ENCODE measurements at places on chromosomes 2 and 18.

DNA sequence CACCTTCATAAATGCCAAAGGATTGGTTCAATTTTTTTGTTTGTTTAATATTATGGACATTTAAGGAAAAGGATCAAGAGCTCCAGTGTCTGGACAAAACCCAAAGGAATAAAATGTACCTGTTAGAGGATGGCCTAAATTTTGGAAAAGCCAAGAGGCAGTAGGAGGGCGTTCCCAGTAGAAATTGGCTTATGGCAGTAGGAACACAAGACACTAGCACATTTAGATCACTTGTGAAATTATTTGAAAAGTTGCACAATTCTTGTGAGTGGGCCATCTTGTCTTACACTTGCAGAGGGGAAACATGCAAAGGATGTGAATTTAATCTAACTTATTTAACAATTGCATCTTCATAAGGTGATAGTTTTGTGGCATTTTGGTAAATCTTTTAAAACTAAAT, 3.2 kb downstream of the BZW1 start:
- DNase-seq: no peak

GRCh38 chr2:21544392-21544791, 420.6 kb downstream of the TDRD15 start:
- no peak for DNase-seq

DNA sequence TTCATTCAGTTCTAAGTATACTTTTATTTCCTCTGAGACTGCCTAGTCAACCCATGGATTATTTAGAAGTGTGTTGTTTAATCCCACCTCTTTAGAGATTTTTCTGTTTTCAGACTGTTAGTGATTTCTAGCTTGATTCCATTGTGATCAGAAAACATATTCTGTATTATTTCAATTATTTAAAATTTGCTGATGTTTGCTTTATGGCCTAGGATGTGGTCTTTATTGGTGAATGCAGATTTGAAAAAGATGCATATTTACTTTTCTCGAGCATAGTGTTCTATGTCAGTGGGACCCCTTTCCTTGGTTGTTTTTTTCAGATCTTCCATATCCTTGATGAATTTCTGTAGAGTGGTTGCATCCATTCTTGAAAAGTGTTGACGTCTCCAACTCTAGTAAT, 487.2 kb upstream of the HS6ST1 start:
- DNase-seq: no peak

DNA sequence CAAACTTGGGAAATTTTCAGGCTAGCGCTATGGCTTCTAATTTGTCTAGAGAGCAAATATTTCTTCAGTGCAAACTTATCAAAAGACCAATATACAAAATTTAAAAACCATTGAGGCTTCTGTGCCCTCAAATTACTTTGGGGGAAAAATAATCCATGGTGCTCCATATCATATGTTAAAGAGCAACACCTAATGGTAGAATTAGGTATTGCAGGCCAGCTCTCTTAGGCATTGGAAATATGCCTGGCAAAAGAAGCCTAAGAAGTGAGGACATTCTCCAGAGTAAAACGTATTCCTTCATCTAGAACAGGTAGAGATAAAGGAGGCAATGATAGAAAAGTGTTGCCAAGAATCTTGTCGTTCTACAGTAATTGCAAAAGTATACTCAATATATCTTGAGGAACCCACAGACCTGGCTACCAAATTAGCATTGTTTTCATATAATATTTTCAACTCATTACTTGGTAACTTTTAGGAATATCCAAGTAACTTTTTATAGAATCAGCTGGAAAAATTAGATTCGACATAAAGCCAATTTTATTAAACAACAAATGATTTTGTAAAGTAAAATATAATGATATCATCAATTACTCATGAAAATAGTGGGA, 401.1 kb downstream of the BCL11A start:
- DNase-seq: no peak

- DNase-seq: no peak
These were observed 208.5 kb downstream of the SH3BP4 start for GRCh38 chr2:235160281-235160810.

- DNase-seq: no peak
These were observed 16.5 kb downstream of the SDC1 start for GRCh38 chr2:20208476-20208859.

- DNase-seq: no peak
These were observed 273.4 kb downstream of the EIPR1 start for GRCh38 chr2:3104261-3104660.

DNA sequence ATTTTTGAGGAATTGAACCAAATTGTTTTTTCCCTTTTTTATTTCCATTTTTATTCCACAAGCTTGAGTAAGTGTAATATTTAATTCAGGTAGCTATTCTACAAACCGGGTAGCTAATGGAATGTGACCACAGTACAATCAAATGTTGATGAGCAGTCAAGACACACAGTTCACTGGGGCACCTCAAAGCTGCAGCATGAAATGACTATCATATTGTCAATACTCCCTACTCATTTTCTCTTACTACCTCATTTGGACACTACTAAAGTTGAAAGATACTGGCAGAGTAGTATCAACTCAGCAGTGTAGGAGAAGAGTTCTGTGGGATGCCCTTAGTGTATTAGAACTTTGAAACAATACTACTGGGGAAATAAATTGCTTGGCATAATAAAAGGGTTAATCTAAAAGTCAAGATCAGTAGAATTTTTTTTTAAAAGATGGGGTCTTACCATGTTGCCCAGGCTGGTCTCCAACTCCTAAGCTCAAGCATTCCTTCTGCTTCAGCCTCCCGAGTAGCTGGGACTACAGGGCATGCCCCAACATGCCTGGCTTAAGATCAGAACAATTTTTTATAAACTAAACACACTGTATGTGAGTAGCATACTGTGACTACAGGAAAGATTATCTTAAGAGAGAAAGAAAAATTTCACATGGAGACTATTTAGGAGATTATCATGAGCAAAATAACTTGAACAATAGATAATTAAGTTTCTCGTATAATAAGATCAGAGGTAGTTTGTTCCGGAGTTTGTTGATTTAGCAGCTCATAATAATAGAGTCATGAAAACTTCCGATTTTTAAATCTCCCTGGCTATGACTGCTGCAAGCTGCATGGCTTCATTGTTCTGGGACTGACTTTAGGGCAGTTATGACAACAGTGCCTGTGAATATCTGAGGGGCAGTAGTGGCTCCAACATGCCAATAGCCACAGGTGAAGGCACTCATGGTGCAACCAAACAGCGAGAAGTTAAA, 43.7 kb downstream of the MYO3B start:
- no peak for DNase-seq

GRCh38 chr2:227164763-227165291, 403 bp downstream of the COL4A3 start:
- DNase-seq: no peak

DNA sequence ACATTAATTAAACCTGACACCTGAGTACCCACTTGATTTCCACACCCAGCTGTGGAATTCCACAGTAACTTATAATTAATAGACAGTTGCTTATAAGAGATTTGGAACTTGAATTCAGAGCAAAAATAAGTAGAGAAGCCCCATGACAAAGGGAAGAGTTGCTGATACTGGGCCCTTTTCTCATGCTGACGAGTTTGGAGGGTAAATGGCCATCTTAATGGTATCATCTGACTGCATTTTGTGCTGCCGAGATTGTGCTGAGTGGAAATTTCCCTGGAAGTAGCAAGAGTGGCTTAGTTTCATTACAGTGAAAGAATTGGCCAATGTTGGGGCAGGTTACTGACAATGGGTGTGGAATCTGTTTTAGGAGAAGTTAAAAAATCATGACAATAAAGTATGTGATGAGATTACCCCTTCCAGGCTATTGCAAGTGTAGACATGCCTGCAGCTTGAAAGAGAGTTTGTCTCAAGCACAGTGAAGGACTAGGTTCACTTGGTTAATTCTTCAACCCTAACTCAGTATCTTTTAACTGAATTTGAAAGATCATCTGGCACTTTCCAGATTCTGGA, 49.9 kb downstream of the VSNL1 start:
- DNase-seq: no peak

- DNase-seq: no peak
These were observed 146.6 kb downstream of the HAUS1 start for GRCh38 chr18:46250812-46251173.

DNA sequence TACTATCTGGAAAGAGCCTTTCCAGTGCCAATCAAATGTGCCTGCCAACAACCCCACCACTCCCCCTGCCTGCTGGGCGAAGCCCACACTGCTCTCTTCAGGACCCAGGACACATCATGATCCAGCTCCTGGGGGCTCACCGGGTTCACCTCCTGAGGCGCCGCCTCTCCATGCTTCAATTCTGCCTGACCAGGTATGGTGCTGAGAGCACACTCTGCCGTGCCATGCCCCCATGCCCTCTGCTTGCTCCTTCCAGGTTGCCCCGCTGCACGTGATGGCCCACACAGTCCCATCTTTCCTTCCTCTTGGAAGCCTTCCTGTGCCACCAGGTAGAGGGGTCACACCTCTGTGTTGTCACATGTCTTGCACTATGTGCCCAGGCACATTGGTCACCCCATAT, 47.5 kb downstream of the ASB18 start:
- no peak for DNase-seq

DNA sequence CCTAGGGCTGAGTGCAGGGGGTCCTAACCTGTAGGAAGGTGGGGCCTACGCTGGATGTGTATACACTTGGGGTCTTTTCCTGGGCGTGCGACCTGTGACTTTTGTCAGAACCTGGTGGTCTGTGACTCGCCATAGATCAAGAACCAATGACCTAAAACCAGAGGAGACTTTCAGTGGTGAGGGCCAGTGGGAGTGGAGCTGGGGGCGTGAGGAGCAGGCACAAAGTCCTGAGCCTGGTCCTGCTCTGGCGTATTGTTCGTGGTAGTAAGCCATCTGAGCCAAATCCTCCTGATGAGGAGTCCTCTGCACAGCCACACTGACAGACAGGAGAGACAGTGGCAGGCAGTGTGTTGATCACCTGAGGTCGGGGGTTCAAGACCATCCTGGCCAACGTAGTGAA, 8.9 kb downstream of the INPP4A start:
- DNase-seq: no peak

DNA sequence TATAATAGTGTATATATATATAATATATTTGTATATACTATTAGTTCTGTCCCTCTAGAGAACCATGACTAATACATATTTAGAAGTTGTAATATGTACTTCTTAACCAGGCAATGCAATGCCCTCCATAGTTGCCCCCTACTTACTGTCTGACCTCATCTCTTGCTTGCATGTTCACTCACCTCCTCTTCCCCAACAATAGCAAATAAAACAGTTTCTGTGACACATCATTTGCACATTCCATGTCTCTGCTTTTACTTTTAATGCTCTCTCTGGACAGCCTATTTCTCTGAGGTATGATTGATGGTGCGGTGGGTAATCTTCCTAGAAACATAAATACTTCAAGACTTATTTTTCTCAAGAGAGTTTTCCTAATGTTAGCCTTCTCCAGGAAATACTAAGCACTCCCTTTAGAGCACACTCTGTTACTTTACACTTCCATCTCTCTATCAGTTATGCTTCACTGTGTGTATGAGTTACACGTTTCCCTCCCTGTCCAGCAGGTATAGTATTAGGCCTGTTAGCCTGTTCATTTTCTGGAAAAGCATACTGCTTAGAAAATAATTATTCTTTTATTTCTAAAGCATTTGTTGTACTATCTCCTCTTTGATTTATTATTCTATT, 295.6 kb upstream of the LRATD1 start:
- DNase-seq: no peak

Measured in T follicular helper cell (primary cell).